ENCODE measurements at places on chromosomes 4 and X.

DNA sequence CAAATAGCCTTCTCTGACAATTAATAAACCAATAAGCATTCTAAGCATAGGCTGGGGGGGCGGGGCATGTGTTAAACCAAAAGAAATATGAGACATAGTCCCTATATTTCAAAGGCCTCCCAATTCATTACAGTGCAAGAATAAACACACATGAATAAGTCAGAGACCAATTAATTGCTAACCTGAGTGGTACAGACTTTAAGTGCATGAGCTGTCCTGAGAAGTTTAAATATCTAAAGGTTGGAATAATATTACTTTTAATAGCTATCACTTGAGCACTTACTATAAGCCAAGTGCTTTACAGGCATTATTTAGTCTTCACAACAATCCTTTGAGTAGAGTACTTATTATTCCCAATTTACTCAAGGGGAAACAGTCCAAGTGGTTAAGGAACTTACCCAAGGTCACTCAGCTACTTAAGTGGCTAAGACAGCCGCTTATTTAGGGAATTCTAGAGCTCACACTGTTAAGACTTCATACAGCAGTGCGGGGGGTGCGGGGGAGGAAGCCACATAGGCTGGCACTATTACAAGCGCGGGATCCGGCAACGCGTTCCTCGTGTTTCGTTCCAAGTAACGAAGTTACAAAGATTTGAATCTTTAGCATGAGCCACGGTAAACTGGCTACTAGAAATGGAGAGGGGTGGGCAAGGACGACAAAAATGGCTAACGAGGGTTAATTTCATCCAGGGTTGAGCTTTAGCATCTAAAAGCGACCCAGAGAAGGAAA lies 1.4 kb downstream of the THOC2 start:
- DNase-seq, result no peak

- DNase-seq, result no peak
Measured at GRCh38 chr4:110989125-110989524, 366.2 kb upstream of the PITX2 start.

DNA sequence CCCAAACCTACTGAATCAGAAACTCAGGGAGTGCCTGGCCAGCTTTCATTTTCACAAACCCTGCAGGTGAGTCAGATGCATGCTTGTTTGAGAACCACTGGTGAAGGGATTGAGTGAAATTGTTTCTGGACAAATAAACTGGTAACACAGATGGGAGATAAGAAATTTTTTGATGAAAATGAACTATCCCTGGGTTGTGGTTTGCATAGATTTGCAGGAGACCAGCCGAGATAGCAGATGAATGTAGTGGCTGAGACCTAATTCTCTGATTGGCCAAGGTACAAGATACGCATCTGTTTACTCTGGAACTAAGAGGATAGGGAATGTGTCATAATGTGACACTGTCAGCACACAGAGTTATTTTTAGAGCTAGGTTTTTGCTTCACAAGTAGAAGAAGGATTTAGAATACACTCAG lies 117.8 kb upstream of the NOCT start:
- DNase-seq, result no peak

- no peak for DNase-seq
Measured at GRCh38 chr4:106017975-106018374, 122.7 kb downstream of the NPNT start.

DNA sequence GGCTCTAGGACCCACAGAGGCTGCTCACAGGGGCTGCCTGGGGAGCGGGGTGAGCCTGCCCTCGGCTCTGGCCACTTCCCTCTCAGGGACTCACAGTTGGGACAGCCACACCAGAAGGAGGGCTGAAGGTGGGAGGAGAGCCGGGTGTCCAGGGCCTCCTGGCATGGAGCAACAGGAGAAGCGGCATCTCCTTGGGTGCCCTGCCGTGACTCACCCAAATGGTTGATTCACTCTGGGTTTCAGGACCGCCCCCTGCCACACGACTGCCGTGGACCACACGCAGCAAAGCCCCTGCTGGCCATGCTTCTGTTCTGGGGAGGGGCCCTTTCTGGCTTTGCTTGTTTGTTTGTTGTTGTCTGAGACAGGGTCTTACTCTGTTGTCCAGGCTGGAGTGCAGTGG lies 86.0 kb upstream of the AFAP1 start:
- DNase-seq, result no peak

- no peak for DNase-seq
Measured at GRCh38 chr4:140693562-140693961, 62.6 kb downstream of the TBC1D9 start.

- DNase-seq, result no peak
Measured at GRCh38 chrX:100296183-100296753, 113.8 kb downstream of the PCDH19 start.

GRCh38 chr4:35771571-35771970 lies 472.7 kb downstream of the ARAP2 start:
- no peak for DNase-seq

- DNase-seq, result no peak
Measured at GRCh38 chr4:155944516-155944915, 9.2 kb downstream of the CTSO start.

DNA sequence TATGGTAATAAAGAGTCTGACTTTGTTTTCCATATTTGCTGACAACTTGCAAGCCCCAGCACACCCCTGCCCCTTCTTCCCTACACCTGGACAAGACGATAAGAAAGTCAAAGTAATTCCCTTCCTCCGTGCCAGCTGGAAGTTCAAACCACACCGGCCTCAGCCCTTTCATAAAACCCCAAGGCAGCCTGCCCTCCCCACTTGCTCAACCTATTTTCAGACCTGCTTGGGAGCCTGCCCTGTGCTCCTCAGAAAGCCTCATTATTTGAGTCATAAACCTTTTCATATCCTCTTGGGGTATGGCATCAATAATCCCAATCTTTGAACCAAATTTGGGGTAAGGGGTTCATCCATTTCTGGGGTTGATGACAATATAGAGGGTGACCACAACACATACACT lies 29.5 kb downstream of the NIPAL1 start:
- no peak for DNase-seq

GRCh38 chr4:13654162-13654797 lies 26.8 kb upstream of the BOD1L1 start:
- no peak for DNase-seq

GRCh38 chr4:12791536-12791935 lies 692.6 kb downstream of the RAB28 start:
- no peak for DNase-seq

- DNase-seq, result no peak
Measured at GRCh38 chr4:184166736-184167135, 50.9 kb downstream of the ENPP6 start.

- no peak for DNase-seq
Measured at GRCh38 chrX:131032354-131033230, 25.6 kb upstream of the ARHGAP36 start.

DNA sequence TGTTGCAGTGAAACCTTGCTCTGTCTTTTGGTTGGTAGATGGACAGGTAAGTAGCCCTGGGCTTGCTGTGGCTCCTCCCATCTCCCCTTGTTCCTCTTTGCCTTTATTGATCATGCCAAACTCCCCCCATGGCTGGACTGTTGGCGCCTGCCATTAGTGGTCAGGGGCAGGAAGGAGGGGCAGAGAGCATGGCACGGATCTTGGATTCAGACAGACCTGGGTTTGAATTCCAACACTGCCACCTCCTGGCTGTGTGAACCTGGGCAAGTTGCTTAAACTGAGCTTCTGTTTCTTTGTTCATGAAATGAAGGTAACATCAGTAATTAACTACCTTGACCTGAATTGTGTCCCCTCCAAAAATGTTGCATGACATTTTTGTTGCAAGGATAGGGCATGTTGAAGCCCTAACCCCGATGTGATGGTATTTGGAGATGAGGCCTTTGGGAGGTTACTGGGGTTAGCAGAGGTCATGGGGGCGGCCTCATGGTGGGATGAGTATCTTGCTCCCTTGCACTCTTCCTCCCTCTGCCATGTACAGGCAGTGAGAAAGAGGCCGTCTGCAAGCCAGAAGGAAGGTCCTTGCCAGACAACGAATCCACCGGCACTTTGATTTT lies 6.0 kb downstream of the SLC2A9 start:
- peak; percentile 62 for DNase-seq

- DNase-seq, result no peak
Measured at GRCh38 chr4:9765091-9765490, 16.3 kb upstream of the DRD5 start.

DNA sequence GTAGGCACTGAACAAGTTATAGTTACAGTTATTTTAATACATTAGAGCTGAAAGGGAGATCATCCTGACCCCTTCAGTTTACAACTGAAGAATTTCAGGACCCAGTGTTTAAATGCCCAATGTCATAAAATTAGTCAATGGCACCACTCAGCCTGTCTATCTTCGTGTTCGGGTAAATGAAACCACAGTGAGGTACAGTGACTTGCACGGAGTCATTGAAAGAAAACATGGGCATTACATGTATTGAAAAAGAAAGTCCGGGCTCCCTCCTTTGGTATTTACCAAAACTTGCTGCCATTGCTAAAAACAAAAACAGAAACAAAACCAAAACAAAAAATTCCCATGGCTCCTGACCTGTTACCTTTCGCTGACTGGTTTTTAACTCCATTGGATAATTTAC lies 131.7 kb downstream of the SH2D1A start:
- no peak for DNase-seq

GRCh38 chr4:99395595-99396364 lies 39.4 kb downstream of the ADH7 start:
- DNase-seq, result no peak

- DNase-seq, result no peak
Measured at GRCh38 chr4:149008415-149009025, 566.3 kb upstream of the NR3C2 start.

DNA sequence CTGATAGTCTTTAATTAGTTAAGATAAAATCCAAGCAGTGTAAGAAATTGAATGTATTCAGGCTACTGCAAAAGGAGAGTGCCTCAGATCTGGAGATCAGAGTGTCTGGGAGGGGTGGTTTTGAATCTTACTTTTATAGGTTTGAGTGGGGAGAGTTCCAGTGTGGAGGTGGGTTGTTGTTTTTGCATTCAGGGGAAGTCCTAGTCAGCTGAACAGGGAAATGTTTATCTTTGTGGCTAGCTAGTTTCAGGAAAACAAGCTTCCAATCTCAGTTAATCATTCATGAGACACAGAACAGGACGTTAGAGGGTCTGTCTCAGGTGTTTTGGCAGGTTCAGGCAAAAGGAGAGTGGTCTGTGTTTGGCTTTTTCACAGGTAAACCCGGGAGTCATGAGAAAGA lies 26.0 kb downstream of the ZNF81 start:
- DNase-seq, result no peak

DNA sequence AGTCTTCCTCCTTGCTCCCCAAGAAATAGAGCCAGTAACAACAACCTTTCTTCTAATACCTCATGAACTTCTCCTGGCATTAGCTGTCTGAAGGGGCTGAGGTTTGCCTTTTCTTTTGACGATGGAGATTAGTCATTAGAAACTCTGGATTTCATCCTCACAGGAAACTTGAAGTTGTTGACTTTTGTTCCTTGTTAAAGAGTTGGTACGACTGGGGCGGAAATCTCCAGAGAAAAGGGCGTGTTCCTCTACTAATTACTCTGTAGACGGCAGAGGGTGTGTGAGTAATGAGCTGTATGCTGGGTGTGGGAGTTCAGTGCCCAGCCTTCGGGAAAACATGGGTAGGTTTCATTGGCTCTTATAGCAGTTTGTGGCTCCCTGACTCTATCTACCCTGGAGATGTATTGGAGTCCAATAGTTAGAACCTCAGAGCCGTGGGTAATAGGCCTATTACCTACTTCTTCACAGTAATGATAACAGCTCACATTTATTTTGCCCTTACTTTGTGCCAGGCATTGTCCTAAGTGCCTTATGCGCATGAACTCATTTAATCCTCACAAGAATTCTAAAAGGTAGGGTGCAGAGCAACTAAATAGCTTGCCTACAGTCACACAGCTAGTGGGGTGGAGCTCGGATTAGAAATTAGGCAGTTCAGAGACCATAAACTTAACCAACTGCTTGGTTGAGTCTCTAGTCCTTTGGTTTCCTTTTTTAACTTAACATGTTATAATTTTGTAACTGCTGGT lies 23.4 kb downstream of the TMEM164 start:
- DNase-seq, result no peak

DNA sequence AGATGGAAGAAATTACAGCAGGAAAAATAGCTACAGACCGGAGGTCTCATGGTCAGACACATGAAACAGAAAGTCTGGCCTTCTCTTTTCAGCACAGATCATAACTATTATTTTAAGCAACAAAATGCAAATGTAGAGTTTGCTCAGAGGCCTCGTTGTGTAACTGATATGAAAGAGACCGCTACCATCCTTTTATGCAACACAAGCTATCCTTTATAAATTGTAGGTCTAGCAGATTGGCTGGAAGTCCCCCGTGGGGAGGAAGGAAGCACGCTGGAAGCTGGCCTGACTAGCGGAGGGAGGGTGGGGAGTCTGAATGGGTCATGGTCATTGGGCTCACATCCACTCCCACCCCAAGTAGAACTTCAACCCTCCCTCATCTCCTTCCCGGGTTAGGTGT lies 27.7 kb downstream of the DMP1 start:
- DNase-seq, result no peak

DNA sequence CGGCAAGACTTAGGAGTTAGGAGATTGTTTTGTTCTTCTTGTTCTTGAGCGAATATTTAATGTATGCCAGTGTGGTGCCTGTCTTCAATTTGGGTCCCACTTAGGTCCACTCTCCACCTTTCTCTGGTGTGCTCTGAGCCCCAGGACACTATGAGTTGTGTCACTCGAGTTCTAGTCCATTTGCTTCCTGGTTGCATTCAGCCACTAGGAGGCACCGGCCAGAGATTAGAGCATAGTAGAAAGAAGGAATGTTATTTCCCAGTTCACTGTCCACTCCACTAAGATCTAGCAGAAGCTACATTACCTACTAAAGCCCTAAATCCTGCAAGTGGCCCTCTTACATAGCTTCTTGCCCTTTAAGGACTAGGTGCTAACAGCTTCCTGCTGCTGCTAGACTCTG lies 326.9 kb downstream of the NAF1 start:
- peak; percentile 3 for DNase-seq

DNA sequence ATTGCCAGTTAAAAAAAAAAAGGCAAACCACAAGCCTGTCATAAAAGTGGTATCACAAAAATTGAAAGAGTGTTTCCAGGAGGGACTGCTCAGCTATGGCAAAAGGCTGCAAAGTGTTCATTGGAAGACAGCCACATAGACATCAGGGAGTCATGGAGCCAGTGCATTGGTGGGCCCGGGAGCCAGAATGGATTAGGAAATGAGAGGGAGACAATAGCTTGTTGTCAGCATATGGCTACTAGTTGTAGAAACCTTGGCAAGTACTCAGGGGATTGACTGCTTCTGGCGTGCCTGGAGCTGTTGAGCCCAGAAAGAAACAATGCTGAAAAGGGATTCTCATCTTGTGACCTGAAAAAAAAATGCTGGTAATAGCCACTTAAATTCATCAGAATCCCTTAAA lies 5.0 kb downstream of the GAR1 start:
- DNase-seq, result no peak

GRCh38 chr4:95761871-95762270 lies 78.0 kb upstream of the PDHA2 start:
- no peak for DNase-seq

GRCh38 chrX:1741816-1742394 lies 127.0 kb downstream of the ASMT start:
- DNase-seq, result no peak

- DNase-seq, result no peak
Measured at GRCh38 chr4:105845559-105845958, 49.7 kb upstream of the NPNT start.
